ENCODE measurements at places on chromosomes 3 and 15.

DNA sequence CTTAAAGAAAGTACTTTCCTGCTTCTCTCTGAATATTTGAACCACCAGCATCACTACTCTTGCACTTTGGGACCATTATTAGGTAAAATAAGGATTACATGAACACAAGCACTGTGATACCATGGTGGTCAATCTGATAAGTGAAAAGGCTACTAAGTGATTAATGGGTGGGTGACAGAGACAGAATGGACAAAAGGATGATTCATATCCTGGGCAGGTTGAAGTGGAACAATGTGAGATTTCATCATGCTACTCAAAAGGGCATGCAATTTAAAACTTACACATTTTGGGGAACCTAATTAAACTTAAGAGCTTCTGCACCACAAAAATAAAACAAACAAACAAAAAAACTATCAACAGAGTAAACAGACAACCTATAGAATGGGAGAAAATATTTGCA, 172.0 kb upstream of the CD96 start:
- DNase-seq: no peak

- peak; percentile 57 for DNase-seq
Measured at GRCh38 chr15:38636597-38636996, 72.0 kb upstream of the RASGRP1 start.

DNA sequence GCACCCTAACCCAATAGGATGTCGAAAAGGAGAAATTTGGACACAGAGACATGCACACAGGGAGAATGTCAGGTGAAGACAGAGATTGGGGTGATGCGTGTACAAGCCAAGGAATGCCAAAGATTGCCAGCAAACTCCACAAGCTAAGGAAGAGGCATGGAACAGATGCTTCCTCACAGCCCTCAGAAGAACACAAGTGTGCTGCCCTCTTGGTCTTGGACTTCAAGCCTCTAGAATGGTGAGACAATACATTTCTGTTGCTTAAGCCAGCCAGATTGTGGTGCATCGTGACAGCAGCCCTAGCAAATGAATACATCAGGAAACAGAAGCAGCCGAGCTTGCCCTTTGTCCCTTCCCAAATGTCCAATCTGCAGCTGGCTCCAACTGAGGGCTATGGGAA, 23.7 kb upstream of the ARL8B start:
- DNase-seq: no peak

DNA sequence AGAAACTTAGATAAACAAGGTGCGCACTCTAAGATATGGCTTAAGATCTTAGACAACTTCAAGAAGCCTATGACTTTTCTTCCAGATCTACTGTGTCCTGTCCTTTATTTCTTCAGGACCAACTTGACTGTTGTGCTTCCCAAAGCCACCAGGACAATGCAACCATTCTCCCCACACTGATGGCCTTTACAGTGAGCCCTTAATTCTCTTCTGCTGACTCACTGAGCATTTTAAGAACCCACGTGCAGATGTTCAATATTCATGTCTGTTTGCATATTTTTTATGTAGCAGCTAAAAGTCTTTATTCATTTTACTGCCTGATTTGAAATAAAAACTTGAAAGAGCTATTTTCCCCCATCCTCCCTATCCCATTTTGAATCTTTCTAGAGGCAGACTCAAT, 103.3 kb upstream of the SLC2A2 start:
- DNase-seq: no peak

DNA sequence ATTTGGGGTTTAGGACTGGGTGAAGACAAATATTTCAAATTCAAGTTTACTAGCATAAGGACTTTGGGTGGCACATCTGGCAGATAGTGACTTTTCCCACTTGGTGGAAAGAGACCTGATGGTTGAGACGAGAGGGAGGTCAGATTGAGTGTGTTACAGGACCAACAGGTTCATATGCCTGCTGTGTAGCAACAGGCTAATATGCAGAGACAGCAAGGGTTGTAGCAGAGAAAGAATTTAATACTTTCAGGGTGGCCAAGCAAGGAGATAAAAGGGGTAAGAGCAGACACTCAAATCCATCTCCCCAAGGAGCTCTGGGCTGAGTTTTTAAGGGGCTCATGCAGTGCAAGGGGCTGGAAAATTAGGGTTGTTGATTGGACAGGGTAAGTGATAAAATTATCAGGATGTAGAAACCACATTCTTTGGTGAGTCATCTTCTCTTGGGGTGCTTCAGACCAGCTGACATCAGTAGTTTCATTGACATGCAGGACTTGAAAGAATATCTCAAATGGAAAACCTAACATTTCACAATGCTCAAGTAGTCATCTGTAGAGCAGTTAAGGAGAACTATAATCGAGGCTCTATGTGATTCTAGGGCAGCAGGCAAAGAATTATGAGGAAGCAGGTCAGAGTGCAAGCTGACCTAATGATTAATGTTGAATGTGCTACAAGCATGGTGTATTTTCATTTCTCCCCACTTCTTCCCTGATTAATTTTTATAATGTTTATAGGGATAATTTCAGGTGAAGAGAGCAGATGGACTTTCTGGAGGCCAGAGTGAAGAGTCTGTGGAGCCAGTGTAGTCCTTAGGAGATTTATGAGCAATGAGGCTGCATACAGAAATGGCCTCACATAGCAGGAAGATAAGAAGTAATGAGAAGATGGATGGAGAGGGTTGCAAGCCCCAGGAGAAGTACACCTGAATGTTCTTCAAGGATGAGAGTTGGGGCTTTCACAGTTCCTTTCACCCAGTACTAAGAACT, 13.7 kb downstream of the FOXB1 start:
- DNase-seq: peak; percentile 96

GRCh38 chr15:23446215-23447106, 582 bp downstream of the GOLGA6L2 start:
- no peak for DNase-seq

GRCh38 chr15:64163659-64164362, 989 bp upstream of the PPIB start:
- DNase-seq: peak; percentile 62

DNA sequence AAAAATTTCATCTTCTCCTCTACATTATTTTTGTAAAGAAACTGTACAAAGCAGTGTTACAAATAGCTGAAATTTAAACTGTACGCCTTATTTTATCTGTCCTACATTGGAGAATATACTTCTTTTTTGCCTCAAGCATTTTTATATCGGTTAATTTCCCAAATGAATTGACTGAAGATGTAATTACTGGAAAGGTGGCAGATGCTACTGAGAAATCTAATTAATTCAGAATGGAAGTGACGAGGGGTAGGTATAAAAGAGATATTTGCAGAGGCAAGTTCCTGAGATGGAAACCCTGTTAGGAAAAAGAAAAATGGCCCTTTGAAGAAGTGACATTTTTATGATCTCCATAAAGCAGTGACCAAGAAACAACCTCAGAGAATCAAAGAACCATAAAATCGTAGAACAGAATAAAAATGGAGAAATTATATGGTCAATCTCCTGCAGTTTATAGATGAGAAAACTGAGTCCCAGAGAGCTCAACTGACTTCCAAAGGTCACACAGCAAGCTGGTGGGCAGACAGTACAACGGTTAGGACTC, 20.4 kb downstream of the RUVBL1 start:
- no peak for DNase-seq

GRCh38 chr15:95347837-95348236, 982.7 kb upstream of the NR2F2 start:
- no peak for DNase-seq

DNA sequence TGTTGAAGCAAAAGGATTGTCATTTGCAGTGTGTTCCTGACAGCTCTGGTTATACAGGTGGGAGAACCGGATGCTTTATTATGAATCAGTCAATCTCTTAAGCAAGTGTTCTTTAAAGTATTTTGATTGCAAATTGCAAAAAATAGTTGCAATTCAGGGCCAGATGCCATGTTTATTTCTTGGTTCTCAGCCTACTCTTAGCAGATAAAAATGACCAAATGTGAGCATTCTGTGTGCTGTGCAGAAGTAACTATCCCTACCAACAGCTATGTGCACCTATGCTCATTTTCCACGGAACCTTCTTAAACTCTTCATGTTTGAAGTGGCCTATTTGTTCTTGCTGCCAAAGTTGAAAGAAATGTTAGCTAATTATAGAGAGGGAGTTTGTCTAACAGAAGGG, 262.3 kb upstream of the RASGRP1 start:
- DNase-seq: no peak

DNA sequence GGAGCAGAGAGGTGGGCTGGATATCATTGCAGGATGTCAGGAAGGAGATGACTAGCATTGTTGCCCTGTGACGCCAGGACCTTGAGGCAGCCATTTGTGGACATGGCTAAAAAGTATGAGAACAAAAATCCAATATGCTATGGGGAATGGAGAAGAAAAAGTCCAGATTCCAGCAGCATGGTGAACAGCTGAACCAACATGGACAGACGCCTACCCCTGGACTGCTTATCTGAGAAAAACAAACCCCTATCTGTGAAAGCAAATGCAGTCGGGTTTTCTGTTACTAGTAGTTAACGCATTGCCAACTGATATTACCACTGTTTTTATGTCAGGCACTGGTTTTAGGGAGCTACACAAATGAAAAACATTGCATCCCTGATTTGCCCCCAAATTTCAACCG, 251.2 kb upstream of the RORA start:
- DNase-seq: no peak

DNA sequence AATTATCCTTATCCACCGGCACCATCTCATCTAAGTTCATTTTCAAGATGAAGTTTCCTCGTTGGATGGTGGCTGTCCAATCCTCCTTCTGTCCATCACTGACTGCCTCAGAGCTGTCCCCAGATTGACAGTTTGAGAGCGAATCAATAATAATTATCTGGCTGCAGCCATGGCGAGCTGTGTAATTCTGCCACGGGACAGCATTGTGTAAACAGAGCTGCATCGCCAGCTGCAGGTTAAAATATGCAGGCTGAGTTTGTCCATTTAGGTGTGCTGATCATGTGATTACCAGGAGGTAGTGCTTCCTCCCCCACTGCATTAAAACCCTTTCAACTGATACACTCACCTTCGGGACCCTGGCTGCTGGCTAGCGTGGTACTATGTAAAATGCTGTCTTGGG, 461.9 kb upstream of the ONECUT1 start:
- DNase-seq: no peak

DNA sequence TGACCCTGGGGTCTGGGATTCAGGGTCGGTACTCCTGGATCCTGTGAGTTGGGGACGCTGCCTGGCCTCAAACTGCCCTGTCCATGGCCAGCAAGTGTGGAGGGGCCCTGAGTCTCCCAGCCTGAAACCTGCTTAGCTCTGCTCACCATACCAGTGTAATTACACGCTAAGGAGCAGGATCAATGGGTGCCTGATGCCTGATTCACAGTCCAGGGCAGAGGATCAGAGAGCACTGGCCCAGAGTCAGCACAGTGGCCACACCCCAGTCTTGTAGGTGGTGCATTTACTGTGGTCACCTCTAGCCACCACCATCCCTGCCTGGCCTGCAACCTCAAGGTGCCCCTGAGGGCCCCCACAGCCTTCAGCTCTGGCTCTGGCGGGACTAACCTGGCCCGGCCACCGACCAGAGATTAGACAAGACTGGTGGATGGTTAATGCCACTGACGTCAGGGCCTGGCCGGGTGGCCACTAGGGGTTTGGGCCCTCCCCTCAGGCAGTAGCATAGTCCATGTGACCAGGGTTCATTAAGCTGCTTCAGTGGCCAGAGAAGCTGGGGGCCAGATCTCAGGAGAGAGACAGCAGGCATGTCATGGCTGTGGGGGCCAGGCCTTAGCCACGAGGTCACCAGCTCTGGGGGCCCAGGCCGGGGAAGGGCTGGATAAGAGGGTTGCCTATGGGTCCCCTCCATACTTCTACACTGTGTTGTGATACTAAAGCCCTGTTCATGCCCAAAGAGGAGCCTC, 3.3 kb upstream of the SLC38A3 start:
- no peak for DNase-seq

GRCh38 chr3:108461661-108462111, 48.7 kb downstream of the MYH15 start:
- DNase-seq: no peak

DNA sequence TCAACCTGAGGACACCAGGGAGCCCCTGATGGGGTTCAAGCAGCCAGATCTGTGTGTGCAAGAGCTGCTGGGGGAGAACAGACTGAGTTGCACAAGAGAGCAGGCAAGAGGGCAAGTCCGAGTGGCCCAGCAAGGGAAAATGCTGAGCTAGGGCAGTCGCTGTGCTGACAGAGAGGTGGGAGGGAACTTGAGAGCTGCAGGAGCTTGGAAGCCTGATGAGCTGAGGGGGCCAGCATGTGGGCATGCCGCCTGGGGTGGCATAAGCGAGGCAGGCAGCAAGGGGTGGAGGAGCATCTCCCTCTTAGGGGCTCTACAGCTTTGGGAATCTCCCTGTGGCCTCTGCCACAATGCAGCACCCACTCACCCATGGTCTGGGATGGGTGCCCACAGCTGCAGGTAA, 4.7 kb upstream of the CORO2B start:
- no peak for DNase-seq

- DNase-seq: no peak
Measured at GRCh38 chr3:186640929-186641328, 730 bp downstream of the FETUB start.

- DNase-seq: no peak
Measured at GRCh38 chr3:11734-12133, 184.8 kb upstream of the CHL1 start.

GRCh38 chr3:37546876-37547275, 314.8 kb upstream of the CTDSPL start:
- DNase-seq: peak; percentile 62

GRCh38 chr3:195692781-195693427, 27.9 kb upstream of the MUC20 start:
- DNase-seq: no peak

DNA sequence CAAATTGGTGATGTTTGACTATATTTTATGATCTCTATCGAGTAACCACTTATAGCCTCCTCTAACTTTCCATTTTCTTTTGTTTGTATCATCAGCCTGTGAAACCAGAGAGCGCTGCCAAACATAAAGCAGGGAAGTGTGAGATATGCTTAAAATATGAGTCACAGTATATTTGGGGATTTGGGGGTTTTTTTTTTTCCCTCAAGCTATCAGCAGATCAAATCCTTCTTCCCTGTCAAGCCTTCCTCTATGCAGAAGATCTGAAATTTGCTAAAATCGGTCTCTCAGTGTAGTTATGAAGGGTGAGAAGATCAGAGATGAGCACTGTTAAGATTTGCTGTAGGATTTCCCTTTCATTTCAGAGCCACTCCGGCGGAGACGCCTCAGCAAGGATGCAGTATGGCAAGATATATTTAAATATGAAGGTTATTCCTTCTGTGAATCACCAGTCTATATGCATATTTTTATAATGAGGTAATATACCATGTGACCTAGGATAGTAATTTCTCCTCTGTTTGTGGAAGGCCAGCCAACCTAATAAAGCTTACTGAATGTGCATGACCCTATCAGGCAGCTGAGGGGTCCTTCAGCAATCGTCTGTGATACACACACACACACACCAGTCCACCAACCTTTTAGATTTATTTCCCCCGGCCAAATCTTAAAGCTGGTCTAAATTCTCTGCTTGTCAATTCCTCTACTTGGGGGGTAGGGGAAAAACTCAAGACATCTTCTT, 474.1 kb downstream of the FOXP1 start:
- no peak for DNase-seq

- peak; percentile 29 for DNase-seq
Measured at GRCh38 chr15:63517202-63517601, 12.8 kb downstream of the USP3 start.

DNA sequence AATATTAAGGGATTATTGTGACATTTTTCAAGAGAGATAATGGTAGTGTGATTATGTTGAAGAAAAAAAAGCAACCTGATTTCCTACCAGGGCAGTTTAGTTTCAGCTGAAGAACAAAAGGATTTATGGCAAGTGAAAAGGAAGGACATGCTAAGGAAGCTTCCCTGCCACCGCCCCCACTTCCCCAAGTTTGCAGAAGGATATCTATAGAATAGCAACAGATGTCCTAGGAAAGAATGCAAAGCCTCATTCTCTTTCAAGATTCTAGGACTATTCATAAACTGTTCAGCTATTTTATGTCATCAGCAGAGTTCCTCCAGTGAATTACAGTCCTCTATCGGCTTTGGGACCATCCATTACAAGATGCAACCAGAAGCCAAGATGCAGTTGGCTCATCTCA, 160.8 kb downstream of the SATB1 start:
- no peak for DNase-seq

Measured in inflammatory macrophage treated with lipopolysaccharide for 4 hours (primary cell).